ENCODE measurements at places on chromosomes 12 and 14.

- peak; percentile 41 for DNase-seq
Observed at GRCh38 chr12:5882511-5883190, 62.4 kb downstream of the ANO2 start.

- no peak for DNase-seq
Observed at GRCh38 chr12:122028165-122028904, 6.7 kb downstream of the BCL7A start.

DNA sequence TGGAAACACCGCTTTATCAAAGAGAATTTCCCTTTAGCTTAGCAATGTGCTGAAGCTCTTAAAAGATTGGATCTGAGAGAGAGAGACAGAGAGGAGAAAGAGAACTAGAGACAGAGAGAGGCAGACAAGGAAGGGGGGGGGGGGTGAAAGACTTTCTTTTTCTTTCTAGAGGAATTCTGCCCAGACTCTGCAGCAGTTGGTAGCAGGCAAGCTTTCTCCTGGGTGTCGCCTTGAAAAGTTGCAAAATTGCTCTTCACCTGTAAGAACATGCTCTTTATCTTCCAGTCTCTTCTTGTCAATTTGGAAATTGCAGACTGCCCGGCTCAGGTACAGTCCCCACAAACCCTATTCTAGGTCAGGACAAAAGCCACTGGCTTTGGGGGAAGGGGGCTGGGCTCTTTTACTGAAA lies 2.9 kb upstream of the OTX2 start:
- no peak for DNase-seq

DNA sequence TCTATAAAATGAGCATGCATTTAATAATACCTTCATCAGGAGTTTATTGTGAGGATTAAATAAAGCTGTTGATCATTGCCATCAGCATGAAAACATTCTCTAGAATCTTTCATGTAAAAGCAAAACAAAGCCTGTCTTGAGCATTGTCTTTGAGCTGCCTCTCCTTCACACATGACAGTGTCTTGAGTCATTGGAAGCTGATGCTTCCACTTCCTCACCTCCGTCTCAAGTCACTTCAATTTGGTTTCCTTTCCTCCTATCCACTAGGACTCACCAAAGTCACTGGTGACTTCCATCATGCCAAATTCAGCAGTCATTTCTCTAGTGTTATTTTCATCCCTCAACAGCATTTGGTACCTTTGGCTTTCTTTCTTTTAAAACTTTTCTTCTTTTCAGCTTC lies 31.6 kb upstream of the MYBPC1 start:
- no peak for DNase-seq

DNA sequence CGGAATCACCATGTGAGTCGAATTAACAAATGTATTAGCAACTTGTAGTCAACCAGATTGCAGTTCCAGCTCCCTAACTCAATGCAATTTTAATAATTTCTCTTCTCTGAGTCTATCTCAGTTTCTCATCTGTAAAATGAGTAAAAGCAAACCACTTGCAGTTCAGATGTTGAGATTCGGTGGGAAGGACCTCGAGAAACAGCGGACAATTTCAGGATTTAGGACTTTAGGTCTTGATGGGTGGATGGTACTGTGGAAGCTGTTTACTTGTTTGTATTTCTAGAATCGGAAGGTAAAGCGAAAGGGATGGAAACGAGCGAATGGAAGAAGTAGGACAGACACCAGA lies 510 bp upstream of the TTC8 start:
- no peak for DNase-seq

DNA sequence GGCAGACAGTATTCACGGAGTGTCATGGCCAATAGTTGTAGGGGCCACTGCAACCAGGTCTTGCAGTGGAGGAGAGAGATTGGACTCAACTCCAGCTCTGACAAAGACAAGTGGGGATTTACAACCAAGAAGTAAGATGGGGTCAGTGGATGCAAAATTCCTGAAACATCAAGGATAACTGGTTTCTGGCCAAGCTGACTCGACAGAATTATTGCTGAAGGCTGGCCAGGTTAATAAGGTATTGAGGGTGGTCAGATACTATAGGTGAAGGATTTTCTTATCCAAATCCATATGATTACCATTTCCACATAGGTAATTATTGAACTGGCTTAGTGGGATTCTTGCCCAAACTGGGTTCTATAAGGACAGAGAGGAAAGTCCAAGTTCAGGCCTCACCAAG lies 64.9 kb upstream of the FOXG1 start:
- no peak for DNase-seq

- peak; percentile 87 for DNase-seq
Observed at GRCh38 chr12:131402781-131403396, 308.0 kb upstream of the SFSWAP start.

DNA sequence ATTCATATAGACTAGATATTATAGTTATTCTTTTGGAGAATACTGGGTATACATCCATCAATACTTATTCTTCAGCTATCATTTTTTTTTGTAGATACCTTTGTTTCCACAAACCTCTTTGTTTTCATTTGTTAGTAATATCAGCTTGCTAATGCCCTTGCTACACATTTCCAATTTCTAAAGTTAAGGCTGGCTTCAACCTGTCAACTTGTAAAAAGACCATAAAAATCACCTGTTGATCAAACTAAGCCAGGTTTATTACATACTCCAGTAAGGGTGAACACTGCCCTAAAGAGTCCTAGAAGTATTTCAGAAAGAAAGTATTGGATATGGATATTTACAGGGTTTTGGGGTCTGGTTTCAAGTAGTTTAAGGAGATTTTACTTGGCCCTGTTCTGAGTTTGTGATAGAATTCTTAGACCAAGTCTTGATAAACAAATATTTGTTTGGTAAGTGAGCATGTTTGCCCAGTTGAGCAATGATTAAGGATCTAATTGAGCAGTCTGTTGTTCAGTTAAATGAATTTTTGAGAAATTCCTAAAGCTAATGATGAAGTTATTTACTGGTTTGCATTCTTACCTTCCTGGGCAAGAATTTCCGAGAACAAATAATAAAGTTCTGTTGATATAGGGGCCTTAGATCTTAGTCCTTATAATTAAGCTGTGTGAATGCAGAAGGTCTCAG lies 52.8 kb upstream of the LRTM2 start:
- DNase-seq: no peak

- no peak for DNase-seq
Observed at GRCh38 chr14:103078860-103079587, 5.0 kb upstream of the LBHD2 start.

DNA sequence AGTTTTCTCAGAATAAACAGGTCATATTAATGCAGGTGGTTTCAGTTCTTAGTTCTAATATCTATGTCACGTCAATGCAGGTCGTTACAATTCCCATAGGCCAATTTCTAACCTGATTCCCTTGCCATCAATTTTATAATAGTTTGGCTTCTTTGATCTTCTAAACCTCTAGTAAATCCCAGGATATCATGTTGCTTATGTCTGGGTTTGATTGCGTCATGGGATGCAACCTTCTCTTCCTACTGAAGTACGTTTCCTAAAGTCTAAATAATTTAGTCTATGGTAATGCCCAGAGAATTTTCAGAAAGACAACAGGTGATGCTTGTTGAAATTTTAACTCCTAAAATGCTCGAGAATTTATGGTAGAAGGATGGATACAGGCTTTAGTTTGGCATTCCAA lies 19.2 kb downstream of the TAS2R7 start:
- no peak for DNase-seq

GRCh38 chr14:86038387-86039042 lies 508.6 kb downstream of the FLRT2 start:
- no peak for DNase-seq

GRCh38 chr12:56221232-56221756 lies 428 bp downstream of the RNF41 start:
- no peak for DNase-seq

DNA sequence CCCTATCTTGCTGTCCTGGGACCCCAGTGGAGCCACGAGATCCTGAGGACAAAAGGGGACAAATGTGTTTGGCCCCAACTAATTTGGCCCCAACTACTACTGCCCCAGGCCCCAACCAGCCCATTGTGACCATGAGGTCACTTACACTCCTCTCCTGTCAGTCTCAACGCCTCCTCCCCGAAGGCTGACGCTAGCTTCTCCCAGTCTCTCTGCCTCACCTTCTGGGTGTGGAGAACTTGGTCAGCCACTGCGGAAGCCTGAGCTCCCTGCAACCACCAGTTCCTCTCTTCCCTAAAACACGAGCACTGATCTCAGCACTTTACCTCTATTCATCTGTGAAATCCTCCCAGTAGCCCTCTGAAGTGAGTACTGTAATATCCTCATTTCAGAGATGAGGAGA lies 13.3 kb downstream of the FAM181A start:
- no peak for DNase-seq

- DNase-seq: no peak
Observed at GRCh38 chr14:57314396-57315089, 45.8 kb downstream of the AP5M1 start.

- DNase-seq: no peak
Observed at GRCh38 chr12:41254004-41254914, 66.1 kb downstream of the PDZRN4 start.

Data from mesenteric fat pad (tissue), 1 donor.